T-cell (primary cell): ENCODE measurements at places on chromosomes 4 and X.

DNA sequence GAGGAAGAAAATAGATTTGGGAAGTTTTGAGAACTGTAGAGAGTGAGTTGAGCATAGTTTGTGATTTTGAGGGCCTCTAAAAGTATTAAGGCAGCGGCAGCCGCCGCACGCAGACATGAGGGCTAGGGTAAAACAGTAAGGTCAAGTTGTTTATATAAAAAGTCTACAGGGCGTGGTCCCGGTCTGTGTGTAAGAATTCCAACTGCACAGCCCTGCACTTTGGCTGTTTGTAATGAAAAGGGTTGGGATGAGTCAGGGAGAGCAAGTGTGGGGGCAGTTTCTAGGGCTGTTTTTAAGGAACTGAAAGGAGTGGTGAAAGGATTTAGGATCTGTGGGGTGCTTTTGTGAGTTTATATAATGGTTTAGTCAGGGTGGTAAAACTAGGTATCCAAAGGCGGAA is 55.0 kb downstream of the BEX3 start:
- no peak for DNase-seq

DNA sequence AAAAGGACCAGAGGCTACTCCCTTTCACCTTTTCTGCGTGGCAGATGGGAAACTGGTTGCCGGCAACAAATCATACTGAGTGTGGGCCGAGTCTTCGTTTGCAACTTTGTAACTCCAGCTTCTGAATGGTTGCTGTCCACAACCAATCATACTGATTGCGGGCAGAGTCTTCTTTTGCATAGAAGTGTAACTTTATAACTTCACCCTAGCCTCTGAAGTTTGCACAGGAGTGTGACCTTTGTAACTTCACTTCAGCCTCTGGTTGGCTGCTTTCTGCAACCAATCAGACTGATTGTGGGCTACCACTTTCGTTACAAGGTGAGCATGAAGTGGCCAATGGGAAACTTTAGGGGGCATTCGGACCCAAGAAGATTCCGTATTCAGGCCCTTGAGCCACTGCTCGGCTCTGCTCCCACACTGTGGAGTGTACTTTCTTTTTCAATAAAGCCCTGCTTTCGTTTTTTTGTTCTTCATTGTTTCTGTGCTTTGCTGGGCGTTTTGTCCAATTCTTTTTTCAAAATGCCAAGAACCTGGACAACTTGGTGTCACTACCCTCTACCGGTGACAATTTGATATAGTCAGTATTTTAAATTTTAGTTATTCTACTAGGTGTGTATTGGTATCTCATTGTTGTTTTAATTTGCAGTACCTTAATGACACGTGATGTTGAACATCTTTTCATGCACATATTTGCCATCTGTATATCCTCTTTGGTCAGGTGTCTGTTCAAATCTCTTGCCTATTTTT is 9.0 kb upstream of the PAGE5 start:
- DNase-seq = no peak

DNA sequence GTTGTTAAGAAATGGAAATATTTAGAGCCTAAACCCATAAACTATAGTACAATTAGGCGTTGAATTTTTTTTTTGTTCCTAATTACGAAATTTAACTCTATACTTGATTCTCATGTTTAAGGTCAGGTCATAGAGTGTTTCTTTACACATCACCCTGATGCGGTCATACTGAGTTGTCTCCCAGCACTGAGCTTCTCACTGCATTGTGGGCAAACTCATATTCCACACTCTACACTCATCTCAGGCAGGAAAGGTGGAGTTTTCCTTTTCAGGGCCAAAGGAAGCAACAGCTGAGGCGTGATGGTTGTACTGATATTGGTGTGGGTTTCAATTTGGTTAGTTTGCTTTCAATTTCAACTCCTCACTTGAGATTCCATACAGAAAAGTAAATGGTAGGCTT is 75.4 kb downstream of the FAT4 start:
- no peak for DNase-seq

DNA sequence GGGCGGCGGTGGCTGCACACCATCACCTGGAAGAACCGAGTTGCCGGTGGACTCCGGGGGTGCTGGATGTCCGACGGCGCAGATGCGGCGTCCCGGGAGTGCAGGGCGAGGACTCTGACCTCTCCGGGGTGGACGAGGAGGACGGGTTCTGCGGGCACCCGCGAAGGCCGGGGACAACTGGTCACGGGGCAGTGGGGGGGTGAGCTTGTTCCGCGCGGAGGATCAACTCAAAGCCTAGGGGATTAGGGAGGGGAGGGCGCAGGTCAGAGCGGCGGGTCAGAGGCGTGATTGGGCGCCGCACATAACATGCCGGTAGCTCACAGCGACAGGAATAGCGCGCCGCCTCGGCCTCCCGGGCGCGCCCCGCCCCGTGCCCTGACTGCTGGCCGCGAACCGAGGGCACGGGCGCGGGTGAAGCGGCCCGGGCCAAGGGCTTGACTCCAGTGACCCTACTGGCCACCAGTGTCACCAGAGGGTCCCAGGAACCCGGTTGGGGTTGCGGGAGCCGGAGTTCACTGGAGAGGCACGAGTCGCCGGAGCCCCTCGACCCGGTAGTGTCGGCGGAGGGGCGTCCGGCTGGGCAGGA is at the start of gene KLHL34:
Gene KLHL34, minus strand, starts transcription at position 179 of the 586 bp plus-strand sequence. CDS start 542 bp downstream, outside the sequence.
- no peak for DNase-seq

- no peak for DNase-seq
These were observed 219.0 kb downstream of the KLHL4 start for GRCh38 chrX:87736576-87736975.

- DNase-seq = no peak
These were observed 301.1 kb downstream of the FRMPD4 start for GRCh38 chrX:12439416-12439815.

- peak; percentile 64 for DNase-seq
These were observed at the start of gene SPINK2 for GRCh38 chr4:56821381-56822243. Gene SPINK2, minus strand, starts transcription at chr4:56821701. Its CDS starts 39 bp downstream, at chr4:56821662.

- DNase-seq = peak; percentile 72
These were observed 55.5 kb downstream of the LEF1 start for GRCh38 chr4:108113229-108113628.

- no peak for DNase-seq
These were observed 72.4 kb upstream of the MSANTD1 start for GRCh38 chr4:3176367-3177229.

- DNase-seq = no peak
These were observed 46.4 kb downstream of the SGMS2 start for GRCh38 chr4:107870916-107871786.

- DNase-seq = no peak
These were observed 9.4 kb downstream of the FHIP1A start for GRCh38 chr4:151418385-151418784.

DNA sequence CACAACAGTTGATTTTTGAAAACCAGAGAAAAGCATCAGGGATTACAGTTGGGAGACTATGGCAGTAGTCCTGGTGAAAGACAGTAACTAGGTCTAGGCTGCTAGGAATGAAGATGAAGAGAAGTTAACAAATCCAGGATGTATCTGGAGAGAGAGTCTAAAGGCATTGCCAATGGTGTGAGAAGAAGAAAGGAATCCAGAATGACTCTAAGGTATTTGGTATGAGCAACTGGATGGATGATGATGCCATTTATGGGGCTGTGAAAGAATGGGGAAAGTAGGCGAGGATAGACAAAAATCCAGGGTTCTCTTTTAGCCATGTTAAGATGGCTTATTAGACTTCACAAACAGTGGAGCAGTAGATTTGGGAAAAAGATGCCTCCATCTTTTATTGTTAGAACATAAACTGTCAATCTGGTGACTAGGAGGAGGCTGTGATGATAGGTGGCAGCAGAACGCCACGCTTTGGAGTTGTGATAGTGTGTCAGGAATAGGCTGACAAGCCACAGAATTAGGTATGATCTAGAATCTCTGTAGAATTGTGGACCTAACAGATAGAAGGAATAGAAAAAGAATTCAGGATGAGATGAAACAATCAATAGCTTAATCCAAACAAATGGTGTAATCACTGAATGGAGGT is 27.3 kb upstream of the JADE1 start:
- peak; percentile 31 for DNase-seq

GRCh38 chr4:2940267-2941137 is 22.7 kb downstream of the NOP14 start:
- DNase-seq = no peak

- DNase-seq = no peak
These were observed 54.6 kb upstream of the MAP3K15 start for GRCh38 chrX:19569930-19570329.

DNA sequence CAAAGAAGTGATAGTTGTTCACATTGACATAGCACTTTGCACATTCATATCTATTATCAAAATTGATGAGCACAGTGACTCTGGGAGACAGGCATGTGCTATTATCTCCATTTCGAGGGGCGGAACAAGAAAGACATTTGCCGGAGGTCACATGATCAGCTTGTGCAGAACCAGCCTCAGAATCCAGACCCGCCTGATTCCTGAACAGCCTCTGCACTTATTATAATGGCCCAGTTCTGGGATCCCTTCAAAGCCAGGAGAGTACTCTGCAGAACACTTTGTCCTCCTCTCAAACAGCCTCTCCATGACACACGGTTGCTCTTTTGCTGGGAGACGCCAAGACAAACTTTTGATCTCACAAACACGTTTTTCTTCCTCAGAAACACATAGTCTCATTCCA is 48.4 kb downstream of the RWDD4 start:
- DNase-seq = no peak

- DNase-seq = no peak
These were observed 8.5 kb upstream of the AKAP17A start for GRCh38 chrX:1582686-1583437.

GRCh38 chrX:97797076-97797475 is 913.4 kb downstream of the RPA4 start:
- no peak for DNase-seq

DNA sequence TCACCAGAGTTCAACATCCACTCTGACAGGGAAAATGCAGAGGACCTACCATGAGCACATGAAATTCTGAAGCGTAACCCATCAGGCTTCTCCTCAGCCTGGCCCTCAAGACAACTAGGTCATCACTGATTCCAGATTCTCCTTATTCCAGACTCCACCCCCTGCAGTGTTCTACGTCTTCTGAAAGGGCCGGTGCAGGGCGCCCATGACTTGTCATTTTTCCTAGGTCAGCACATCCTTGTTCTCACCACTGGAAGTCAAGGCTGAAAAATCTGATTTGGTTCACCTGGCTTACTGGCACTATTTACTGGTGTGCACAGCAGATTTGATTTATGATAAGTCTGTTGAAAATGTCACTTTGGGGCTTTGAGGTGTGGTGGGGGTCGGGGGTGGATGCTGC is 140.9 kb upstream of the KLF3 start:
- no peak for DNase-seq

- DNase-seq = no peak
These were observed 5.3 kb downstream of the MYL5 start for GRCh38 chr4:679629-680028.
